ENCODE measurements at places on chromosomes 1 and 21.

DNA sequence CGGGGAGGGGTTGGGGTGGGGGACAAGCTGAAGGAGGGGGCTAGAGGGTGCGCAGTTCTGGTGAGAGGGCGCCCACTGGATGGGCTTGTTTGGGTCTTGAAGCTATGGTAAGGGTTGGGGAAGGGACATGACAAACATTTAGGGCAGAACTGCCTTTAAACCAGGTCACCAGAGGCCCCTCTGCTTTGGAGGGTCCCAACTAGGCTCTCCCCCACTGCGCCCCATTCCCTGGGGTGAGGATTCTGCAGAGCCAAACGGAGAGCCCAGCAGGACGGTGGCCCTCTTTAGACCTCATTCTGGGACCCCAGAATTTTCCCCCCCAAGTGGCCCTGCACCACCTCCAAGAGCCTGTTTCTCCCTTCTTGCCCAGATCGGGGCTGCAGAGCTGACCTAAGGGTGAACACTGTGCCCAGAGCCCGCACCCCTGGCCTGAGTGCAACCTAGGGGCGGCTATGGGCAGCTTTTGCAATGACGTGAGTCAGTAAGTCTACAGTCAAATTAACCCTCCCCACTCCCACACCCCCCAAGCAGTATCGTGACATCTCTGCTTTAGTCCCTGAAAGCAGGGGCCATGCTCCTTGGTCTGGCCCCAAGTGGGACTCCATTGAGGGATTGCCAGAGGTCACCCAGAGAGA, 593.8 kb downstream of the MATN1 start:
- H3K27me3 ChIP-seq, result no peaks in the 10 kb centered on the region
- no peak overlapping the region for H3K4me3 ChIP-seq
- DNase-seq, result no peak
- no peak overlapping the region for H3K27ac ChIP-seq
- no peaks in the 10 kb centered on the region for H3K4me1 ChIP-seq
- H3K36me3 ChIP-seq, result no peaks in the 10 kb centered on the region

- H3K27me3 ChIP-seq, result no peaks in the 10 kb centered on the region
- H3K4me3 ChIP-seq, result no peak overlapping the region
- peaks cover 94% of the 10 kb centered on the region for H3K36me3 ChIP-seq
Measured at GRCh38 chr1:207807690-207808321, 56.0 kb downstream of the CD46 start.

DNA sequence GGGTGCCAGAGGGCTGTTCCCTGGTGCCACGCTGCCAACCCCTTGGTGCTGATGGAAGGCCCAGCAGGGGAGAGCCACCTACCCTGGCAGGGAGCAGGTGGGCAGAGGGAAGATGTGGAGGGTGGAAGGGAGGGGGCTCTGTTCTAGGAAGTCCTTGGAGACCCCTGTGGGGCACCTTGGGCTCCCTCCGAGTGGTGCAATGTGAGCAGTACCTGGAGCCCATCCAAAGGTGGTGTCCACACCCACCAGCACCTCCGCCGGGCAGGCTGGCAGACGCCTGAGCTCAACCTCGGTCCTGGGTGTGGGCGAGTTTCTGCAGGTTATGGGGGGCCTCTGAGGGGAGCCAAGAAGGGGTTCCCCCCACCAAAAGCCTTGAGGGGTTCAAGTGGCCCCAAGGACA, 11.3 kb upstream of the DNMT3L start:
- H3K27ac ChIP-seq, result no peak overlapping the region
- H3K27me3 ChIP-seq, result no peaks in the 10 kb centered on the region
- DNase-seq, result no peak

DNA sequence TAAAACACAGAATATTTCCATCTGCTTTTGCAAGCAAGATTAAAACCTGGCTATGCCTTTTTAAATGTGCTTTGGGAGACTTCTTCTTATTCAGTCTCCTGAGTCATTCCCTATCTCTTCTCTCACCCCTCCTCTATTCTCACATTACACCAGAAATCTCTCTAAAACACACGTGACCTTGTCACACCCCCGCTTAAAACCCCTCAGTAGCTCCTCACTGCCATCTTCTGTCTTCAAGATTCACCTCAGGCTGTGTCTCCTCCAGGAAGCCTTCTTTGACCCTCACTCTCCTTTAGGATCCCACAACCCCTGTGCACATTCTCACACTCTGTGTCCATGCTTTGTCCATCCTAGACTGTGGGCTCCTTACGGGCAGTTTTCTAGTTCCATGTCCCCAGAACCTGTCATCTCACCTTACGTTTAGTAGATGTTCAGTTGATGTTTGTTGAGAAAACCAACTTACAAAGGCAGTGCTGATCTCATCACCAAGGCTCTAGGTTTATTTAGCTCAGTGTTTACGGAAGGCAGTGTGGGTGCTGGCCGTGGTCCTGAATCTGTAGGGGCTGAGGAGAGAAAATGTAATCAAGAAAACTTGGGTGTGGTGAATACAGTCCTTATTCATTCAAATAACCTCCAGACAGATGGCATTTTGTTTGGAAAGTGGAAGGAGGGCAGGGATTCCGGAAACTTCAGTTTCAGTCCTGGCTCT, 143.5 kb downstream of the DMRTA2 start:
- no peaks in the 10 kb centered on the region for H3K4me1 ChIP-seq
- H3K27ac ChIP-seq, result no peak overlapping the region
- H3K4me3 ChIP-seq, result no peak overlapping the region
- DNase-seq, result no peak

DNA sequence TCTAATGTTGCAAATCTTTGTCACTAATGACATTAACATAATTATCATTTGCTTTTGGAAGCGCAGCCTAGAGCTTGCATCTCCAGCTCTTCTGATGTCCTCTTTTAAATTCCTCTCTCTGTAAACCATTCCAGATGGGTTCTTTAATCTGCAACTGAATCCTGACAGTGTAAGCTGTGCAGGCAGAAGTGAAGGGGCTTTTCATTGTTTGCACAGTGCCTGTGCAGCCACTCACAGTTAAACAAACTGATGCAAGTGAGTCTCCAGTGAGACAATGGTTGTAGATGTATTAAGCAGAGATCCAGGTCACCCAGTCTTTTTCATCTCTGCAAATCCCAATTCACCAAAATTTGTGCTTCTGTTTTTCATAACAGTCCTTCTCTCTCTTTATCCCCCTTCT, 22.5 kb upstream of the FCRL5 start:
- H3K36me3 ChIP-seq, result no peaks in the 10 kb centered on the region
- DNase-seq, result no peak
- peaks cover 5% of the 10 kb centered on the region for H3K27me3 ChIP-seq
- H3K4me1 ChIP-seq, result no peaks in the 10 kb centered on the region

Measured in CD4-positive, CD25-positive, alpha-beta regulatory T cell (primary cell).